Non-pigmented ciliary epithelial cell (primary cell): ENCODE measurements at places on chromosomes 12 and 14.

- no peak for DNase-seq
Observed at GRCh38 chr14:95700221-95700976, 13.5 kb downstream of the TCL1A start.

DNA sequence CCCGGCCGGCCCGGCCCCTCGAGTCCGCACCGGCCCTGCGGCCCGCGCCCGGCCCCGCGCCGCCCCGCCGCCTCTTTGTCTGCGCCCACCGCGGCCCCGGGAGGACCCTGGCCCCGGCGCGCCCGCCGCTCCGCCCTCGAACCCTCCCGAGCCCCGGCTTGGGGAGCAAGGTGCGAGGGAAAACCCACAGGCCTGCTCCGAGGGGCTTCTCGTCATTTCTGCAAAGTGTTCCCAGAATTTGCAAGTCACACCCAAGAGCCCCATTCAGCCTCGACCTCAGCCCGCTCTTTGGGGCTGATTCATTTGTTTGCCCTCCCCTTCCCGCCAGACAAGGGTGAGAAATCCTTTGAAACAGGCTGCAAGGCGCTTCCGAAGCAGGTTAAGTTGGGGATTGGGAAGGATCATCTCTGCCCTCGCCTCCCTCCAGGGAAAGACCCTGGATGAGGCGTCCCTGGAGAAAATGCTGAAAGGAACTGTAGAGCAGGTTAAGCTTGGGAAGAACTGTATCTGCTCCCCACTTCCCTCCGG, 325 bp upstream of the CLIP1 start:
- no peak for DNase-seq

DNA sequence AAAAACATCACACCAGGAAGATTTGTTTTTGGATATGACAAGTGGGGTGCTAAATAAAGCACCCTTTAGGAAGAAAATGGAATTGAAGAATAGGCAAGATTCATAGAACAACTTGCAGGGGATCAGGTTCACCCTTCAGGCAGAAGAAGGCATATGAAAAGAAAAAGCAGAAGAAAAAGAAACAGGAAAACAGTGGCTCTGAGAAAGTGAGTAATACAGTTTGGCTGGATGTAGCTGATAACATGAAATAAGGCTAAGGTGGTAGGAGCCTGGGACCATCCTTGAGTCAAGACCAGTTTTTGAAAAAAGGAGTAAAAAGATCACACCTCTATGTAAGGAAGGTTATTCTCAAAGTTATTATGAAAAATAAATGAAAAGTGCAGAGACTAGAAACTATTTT, 42.4 kb downstream of the TRIP11 start:
- no peak for DNase-seq

DNA sequence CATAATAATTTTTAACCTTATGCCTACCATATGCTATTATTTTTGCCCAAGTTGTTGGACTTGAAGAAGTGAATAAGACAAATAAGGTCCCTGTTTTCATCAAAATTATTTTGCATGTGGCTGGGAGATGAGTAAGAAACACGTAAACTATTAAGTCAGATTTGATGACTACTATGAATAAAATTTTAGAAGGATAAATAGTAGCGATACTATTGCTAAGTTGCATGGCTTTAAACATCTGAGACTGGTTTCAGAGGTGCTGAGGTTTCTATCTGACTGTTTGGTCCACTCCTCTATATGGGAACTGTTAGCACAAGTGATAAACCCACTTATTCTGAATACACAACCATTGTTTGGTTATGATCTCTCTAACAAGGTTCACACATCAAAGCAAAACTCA, 674.3 kb upstream of the MDGA2 start:
- no peak for DNase-seq

- DNase-seq, result no peak
Observed at GRCh38 chr12:12503384-12504078, 59.1 kb downstream of the DUSP16 start.
